ENCODE measurements at places on chromosomes 4 and X.

GRCh38 chrX:79159800-79160199 lies 15.3 kb downstream of the GPR174 start:
- DNase-seq: no peak

DNA sequence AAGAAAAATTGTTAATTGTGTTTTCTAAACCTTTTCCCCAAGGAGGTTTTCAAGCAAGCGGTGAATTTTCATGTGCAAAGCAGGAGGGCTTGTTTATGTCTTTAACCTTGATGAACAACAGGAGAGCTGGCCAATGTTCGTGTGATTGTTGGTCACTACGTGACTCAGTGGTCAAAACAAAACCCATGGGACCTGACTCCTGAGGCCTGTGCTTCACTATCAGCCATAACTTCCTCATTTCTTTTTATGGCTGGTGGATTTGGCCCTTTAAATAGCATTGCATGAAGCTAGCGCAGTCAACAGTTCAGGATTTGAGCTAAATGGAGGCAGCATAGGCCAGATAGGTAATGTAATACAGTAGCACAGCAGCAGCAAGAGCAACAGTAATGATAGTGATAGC lies 80.5 kb downstream of the MID1IP1 start:
- DNase-seq: no peak

- no peak for DNase-seq
Measured at GRCh38 chrX:10945498-10945897, 165.6 kb upstream of the HCCS start.

DNA sequence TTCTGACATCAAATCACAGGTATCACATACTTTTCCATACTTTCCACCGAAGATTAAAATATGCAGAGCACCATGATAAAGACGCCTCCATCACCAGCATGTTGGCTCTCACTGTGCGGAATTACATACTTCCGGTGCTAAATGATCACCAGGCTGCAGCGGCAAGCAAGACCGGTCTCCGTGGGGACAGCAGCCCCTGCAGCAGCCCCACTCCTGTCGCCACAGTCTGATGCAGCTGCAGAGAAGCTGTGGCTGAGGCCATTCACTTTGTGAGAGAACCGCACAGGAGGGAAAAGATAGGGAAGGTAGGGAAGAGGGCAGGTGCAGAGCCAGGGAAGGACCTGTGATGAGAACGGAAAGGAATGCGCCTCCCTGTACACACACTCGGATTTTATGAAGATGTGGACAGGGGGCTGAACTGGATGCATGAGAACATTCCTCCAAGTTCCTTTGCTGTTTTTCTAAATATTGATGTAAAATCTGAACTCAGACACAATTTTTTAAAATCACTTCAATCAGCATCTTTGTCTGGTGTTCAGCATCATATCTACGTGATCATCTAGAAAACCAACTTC lies 38.3 kb downstream of the AFAP1 start:
- DNase-seq: no peak

DNA sequence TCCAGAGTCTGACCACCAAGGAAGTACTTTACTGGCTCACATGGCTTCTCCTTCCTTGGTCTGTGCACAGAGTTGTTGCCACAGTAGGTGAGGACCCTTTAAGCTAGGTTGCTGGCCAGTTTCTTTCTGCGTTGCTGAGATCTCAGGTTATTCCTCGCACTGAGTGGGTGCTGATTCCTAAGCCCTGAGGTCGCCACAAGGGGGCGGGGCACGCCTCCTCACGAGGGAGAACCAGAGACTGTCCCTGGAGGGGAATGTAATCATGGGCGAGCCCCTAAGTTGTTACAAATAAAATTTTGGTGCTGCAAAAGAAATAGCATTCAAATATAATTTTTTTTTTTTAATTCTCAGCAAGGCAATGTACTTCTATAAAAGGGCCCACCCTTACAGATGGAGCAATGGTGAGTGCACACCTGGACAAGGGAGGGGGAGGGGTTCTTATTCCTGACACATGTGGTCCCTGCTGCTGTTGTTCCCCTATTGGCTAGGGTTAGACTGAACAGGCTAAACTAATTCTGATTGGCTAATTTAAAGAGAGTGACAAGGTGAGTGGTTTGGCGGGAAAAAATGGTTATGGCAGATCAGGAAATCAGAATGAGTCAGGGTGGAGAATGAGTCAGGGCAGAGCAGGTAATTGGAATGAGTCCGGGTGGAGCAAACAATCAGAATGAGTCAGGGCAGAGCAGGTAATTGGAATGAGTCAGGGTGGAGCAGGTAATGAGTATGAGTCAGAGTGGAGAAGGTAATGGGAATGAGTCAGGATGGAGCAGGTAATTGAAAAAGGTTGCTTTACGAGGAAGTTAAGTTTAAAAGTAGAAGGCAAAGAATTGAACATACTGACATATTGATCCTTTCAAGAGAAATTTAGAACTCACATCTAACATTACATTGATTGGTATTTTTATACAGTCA lies 107.5 kb downstream of the VSIG4 start:
- no peak for DNase-seq

DNA sequence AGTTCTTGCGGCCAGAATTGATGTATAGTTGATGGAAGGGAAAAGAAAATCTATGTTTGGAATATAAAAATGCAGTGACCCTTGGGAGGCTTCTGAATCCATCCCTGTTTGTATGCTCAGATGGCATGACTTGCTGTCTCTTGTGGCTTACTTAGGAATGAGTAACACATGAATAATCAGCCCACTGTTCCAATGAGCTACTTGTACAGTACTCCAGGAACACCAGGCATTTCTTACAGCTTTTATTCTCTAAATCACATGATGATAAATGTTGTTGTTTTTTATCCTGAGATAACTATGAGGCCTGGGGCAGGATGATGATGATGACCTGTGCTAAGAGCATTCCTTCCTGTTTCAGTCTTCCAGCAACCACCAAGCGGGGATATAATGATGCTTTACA lies 18.9 kb downstream of the TMPRSS11E start:
- DNase-seq: no peak

- no peak for DNase-seq
Measured at GRCh38 chrX:53116101-53116500, 22.2 kb downstream of the KANTR start.

DNA sequence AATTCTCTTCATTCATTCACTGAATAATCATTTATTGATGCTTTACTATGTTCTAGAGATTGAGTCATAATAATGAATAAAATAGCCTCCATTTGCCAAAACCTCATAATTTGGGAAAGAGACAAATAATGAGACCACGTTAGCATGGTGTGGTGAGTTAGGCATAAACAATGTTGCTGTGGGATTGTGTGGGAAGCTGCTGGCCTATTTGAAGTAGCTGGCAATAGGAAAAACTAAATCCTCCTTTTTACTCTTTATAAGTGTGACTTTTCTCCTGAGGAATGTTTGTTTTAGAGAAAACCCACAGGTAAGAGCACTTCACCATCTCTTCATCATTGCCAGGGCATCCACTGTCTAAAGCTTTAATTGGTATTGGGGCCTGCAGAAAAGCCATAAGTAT lies 95.3 kb downstream of the AREG start:
- DNase-seq: no peak

- no peak for DNase-seq
Measured at GRCh38 chr4:90124276-90124675, 2.9 kb upstream of the CCSER1 start.

DNA sequence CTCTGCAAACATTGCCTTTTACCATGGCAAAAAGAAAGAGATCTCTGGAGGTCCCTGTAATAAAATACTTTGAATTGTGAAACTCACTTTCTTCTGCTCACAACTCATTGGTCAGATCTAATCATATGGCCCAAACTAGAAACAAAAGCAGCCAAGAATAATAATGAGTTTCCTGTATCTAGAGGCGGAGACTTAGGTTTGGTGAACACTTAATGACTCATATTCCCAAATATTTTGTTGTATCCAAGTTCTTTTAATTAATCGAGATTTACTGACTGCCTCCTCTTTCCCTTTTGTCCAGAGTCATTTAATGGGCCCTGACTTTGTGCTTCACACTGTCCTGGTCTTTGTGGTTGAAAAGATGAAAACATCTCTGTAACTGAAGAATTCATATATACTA lies 190.6 kb downstream of the CCSER1 start:
- no peak for DNase-seq

GRCh38 chr4:151745481-151746231 lies 15.2 kb downstream of the GATB start:
- no peak for DNase-seq
